DMS 273 treated with DMSO at 0.1 percent for 48 hours (cell line): ENCODE measurements at places on chromosomes 11 and 22.

- DNase-seq: no peak
These were observed 145.8 kb upstream of the ARHGAP20 start for GRCh38 chr11:110857892-110858546.

- no peak for DNase-seq
These were observed 48.2 kb downstream of the ELFN2 start for GRCh38 chr22:37379085-37379484.

DNA sequence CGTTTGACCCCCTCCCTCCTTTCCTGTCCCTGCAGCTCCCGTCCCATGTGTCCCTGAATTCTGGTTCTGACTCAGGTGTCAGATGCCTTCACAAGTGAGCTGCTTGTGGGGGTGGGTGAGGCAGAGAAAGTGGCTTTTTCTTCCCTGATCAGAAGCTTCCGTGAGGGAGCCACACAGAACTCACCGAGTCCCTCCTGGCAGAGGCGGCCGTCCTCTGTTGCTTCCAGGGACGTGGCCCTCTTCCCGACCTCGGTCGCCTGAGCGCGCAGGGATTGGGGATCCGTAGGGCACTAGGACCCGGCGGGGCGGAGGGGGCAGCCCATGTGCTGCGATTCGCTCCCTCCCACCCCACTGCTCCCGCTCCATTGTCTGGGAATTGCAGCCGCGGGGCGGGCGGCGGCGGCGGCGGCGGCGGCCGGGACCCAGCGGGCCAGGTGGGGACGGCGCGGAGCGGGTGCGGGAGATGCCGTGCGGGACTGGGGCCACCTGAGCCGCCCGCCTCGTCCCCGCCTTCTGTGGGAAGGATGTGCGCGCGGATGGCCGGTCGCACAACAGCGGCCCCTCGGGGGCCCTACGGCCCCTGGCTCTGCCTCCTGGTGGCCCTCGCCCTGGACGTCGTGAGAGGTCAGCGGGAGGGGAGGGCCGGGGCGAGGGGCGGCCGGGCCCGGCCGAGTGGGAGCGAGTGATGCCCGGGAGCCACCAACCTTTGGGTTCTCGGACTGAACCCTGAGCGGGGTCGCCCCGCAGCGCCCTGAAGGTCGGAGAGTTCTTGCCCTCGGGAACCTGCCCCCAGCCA, at the start of gene TMEM132A:
TSS of gene TMEM132A (plus strand) at position 351 of the 796 bp plus-strand sequence. CDS start at position 525, 174 bp downstream.
- peak; percentile 51 for DNase-seq

DNA sequence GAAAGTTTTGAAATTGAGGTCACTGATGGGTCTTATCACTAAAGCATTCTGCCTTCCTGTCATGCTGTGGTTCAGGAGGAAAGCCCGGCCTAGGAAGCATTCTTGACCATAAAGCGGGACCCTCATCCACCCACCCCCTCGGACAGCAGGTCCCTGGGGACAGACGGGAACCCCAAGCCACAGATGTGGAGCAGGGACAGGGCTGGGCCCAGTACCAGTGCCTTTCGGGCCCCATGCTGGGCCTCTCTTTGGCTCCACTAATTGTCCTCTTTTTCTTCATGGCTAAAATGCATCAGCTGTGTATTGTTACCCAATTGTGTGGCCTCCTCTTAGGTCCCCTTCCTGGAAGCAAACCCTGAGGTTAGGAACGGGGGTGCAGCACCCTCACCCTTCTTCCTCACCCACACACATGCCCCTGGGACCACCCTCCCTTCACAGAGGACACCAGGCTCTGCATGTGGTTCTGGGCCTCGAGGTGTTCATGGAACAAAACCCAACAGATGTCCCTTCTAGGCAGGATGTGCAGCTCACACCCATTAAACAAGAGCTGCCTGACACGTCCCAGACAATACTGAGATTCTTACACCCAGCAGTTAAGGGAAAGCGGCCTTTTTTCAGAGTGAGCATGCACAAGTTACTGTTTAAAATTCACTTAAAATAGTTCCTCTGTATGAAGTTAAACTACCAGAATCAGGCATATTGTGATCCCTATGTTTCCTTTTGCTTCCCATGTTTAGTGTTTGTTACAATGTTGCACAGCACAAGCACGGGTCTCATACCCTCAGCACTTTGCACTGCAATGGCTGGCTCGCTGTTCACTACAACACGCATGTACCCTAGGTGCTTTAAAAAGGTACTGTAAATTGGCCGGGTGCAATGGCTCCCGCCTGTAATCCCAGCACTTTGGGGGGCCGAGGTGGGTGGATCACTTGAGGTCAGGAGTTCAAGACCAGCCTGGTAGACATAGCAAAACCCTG, 807.6 kb downstream of the BRD1 start:
- no peak for DNase-seq

DNA sequence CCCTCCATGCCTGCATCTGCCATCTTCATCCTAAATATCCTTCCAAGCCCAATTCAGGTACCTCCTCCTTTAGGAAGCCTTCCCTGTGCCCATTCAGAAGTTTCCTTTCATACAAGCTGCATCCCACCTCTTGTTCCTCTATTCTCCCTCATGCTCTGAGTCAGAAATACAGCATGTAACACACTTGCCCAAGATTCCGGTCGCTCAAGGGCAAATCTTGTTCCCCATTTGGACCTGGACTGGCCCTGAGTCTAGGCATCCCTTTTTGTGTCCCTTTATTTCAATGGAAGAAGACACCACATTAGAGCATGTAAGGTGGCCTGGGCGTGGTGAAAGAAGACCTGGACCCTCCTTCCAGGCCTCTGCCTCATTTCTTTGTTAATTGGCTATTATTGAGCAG, 38.5 kb downstream of the RTL6 start:
- no peak for DNase-seq

DNA sequence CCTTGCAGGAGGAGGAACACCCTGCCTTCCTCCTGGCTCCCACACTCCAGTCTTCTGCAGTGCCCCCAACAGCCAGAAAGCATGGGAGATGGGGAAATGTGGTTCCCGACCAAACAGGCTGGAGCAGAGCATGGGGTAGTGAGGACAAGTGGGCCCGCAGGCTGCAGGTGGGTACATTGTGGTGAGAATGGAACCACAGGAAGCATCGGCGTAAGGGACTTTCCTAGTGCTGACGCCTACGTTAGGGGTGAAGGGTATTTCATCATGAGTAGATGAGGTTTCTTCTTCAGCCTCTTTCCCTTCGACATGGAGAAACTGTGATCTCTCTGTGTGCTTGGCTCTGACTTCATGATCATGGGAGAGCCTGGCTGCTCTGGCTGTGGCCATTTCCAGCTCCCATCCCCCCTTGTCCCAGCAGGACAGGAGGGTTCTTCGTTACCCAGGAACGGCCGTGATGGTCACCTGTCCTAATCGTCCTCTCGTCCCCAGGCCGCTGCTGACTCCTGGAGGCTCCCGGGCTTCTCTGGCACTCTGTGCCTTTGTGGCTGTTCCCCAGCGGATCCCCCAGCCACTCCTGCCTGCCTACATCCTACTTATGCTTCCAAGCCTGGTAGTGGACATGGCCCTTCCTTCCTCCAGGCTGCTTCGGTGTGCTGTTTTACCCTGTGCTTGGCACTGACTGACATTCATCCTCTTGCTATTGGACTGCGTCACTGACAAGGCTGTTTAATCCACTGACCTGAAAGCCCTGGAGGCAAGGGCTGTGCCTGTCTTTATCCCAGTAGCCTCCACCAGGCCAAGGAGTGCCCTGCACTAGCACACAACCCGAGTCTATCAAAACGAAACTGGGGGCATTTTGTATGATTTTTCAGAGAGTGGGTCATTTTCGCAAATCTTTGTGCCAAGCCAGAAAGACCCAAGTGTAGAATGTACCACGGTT, 65.2 kb upstream of the CECR2 start:
- no peak for DNase-seq

DNA sequence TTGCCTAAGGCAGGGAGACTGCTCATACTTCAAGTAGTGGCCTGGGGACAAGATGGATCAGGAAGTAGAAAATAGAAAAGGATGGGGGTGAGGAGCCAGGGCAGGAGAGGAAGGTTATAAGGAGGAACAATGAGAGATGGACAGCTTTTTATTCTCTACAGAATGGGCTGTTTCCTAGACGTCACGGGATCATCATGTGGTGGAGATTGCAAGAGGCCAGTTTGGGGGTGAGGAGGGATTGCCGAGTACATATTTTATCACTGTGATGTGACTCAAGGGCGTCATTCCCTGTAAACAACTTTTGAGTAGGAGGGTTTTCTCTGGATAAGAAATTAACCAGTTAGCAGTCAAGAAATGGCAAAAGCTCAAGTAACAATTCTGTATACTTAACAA, 406.3 kb downstream of the ETS1 start:
- DNase-seq: no peak

DNA sequence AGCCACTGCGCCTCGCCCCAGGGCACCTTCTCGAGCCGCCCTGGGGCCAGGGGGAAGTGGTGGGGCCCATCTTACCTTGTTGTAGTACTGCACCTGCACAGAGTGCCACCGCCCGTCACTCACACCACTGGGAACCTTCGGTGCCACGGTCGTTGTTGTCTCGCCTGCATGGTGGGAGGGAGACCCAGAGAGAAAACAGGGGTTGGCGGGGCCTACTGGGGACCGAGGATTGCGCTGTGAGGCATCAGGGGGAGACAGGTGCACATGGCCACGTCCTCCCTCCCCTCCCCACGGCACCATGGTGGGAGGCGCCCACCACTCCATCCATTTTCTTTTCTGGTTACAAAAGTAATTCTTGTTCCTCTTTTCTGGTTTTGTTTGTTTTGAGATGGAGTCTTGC, 97.8 kb downstream of the TRMU start:
- DNase-seq: no peak

DNA sequence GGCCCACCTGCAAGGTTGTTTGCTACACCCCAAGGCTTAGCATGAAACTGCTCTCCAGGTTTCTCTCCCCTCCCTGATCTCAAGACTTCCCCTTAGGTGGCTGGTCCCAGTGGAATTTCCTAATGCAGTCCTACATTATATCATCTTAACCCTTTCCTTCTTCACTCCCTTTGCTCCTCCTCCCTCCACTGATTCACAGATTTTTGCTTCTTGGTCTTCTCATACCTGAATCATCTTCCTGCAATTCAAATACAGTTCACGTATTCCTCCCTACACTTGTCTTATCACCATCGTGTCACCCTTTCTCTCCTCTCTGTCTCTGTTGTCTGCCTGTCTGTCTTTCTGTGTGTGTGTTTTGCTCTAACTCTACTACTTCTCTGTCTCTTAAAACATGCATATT, 17.0 kb downstream of the MMP10 start:
- DNase-seq: no peak

DNA sequence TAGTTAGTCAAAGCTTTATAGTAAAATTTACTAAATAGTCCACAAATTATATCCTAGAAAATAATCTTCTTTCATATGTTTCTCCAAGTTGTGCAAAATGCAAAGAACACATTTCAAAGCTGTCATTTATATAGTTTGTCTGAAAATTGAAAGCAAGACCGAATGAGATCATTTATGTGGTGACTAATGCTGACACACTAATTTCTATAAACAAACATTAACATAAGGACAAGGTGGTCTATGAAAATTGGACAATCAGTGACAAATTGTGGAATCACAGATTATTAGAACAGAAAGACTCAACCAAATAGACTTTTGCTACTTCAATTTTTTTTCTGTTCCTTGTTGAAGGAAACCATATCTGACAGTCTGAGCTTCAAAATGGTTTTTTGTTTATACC, 1056.1 kb downstream of the LRRC4C start:
- DNase-seq: no peak
